ENCODE measurements at places on chromosomes 7 and 10.

DNA sequence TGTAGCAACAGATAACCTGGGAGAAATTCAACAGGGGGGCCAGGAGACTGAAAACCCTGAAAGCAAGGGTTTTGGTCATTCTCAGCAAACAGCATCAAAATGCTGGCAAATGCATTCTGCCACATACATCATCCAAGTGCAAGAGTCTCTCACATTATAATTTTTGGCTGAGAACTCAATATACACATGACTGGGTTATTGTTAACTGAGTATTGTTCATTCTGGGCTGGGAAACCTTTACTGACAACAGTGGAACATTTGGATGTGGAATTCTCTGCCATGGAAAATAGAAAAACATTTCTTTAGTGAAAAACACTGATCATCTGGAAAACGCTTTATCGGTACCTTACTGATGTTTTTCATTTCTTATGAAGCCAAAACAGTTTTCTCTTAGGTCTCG, 73.1 kb upstream of the MET start:
- DNase-seq: no peak

DNA sequence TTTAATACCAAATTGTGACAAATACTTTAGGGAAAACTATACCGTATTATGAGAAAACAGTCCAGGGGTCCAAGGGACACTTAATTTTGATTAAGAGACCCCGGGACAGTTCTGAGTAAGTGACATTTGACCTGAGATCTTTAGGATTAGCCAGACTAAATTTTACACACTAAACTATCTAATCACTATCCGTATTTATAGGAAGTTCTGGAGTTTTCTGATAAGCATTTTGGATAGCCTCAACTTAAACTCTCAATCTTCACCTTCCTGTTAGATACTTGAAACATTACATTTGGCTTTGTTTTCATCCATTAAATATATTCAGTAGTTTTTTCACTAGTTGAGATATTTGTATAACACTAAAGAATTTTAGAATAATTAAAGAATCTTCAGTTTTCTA, 5.4 kb downstream of the PIK3CG start:
- no peak for DNase-seq

DNA sequence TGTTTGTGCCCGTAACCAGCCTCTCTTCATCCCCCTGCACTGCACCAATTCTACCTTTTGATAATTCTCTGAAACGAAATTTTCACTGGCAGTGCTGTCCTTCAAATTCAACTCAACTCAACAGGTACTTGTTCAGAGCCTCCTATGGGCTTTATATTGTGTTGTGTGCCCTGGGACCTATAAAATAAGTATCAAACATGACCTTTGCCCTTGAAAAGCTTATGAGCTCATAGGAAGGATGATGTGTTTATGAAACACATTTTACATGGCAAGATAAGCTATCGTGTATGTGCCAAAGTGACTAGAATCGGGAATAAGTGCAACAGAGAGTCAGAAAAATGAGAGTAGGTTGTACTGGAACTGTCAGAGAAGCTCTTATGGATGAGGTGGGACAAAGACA, 923.5 kb downstream of the LRMDA start:
- no peak for DNase-seq

DNA sequence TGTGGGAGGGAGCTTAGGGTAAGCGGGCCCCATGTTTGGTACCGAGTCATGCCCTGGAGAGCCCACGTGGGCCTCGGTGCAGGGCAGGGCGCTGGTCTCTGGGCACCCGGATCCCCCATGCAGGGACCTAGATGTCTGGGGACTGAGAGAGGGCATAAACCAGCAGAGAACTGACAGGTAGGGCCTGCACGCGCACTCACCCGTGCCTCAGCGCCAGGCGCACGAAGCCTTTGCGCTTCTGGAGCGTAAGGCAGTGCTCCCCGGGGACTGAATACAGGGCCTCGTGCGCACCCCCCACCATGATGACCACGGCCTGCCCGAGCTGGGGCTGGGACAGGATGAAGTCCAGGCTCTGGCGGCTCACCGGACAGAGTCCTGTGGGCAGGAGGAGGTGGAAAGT, 2.8 kb downstream of the MOGAT3 start:
- DNase-seq: no peak

DNA sequence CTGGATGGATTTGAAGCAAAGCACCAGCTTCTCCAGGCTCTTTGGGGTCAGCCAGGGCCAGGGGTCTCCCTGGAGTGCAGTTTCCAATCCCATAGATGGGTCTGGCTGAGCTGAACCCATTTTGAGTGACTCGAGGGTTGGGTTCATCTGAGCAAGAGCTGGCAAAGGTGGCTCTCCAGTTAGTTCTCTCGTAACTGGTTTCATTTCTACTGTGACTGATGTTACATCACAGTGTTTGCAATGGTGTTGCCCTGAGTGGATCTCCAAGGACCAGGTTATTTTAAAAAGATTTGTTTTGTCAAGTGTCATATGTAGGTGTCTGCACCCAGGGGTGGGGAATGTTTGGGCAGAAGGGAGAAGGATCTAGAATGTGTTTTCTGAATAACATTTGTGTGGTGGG, 14.2 kb downstream of the LEP start:
- peak; percentile 19 for DNase-seq

GRCh38 chr10:114362826-114363355, 41.4 kb downstream of the AFAP1L2 start:
- DNase-seq: no peak

All from chondrocyte (in vitro differentiated cells).